Stimulated activated CD4-positive, alpha-beta T cell treated with anti-CD3 and anti-CD28 coated beads, Interleukin-1b, Interleukin-23, amount 100 ng/mL, for 1 hour (primary cell): ENCODE measurements at places on chromosomes 6 and 20.
A peak's percentile ranks its signal among the peaks of the same experiment; 100 is the strongest.

- DNase-seq, result no peak
These were observed 312.7 kb upstream of the TBX18 start for GRCh38 chr6:85077098-85077497.

GRCh38 chr20:39736434-39737327 is 774.5 kb downstream of the DHX35 start:
- no peak for DNase-seq

- no peak for DNase-seq
These were observed 214.9 kb downstream of the ZFAND3 start for GRCh38 chr6:38034274-38034914.

DNA sequence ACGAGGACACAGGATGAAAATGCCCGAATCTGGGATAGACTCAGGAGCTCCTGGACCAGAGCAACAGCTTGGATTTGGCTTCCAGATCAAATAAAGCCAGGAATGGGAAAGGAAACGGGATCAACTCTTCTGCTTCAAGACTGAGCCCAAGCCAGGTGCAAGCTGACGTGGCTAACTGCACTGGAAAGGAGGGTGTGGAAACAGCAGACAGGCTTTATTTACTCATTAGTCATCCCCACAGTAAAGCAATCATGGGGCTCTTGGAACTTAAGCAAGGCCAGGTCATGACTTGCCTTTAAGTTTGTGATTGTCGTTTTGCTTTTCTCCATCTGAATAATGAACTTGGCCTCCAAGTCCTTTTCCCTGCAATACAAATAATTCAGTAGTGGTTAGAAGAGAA is 45.2 kb downstream of the KIF16B start:
- no peak for DNase-seq

DNA sequence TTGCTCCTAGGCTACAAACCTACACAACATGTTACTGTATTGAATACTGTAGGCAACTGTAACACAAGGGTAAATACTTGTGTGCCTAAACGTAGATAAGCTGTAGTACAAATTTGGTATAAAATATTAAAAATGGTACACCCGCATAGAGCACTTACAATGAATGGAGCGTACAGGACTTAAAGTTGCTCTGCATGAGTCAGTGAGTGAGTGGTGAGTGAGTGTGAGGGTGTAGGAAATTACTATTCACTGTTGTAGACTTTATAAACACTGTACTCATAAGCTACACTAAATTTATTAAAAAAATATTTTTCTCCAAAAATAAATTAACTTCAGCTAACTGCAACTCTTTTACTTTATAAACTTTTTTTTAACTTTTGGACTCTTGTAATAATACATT is 391.6 kb downstream of the ADGRB3 start:
- no peak for DNase-seq

- DNase-seq, result no peak
These were observed 14.0 kb downstream of the ETV7 start for GRCh38 chr6:36373368-36374019.

DNA sequence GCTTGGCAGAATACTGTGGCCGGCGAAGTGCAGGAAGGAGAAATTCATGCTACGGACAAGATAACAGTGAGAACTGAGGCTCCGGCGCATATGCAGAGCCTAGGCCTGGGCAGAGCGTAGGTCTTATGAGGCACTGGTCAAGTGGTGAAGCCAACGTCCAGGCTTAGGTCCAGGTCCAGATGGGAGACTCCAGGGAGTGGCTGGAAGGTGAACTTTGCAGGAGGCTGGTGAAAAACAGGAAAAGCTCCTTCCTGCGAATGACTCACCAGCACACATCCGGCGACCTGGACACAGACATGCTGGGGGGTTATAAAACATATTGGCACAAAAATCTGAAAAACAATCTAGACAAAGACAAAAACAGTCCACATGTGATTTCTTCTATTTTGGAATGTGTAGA is 15.4 kb downstream of the C6orf141 start:
- DNase-seq, result no peak

DNA sequence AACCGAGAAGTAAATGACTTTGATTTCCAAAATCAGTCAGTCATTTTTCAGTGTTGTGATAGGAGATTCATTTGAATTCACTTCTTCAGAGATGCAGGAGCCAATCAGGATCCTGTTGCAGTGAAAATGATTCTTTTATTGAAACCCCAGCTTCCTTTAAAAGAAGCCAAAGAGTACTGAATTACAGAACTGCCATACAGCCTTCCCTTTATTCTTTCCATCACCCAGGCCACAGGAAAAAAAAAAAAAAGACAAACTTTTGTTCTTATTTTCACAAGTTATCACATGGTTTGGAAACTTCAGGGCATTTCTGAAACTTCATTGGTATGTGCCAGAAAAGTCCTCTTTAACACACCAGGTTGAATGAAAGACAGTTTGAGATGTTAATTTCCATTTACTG is 1.8 kb upstream of the CARMIL1 start:
- no peak for DNase-seq

DNA sequence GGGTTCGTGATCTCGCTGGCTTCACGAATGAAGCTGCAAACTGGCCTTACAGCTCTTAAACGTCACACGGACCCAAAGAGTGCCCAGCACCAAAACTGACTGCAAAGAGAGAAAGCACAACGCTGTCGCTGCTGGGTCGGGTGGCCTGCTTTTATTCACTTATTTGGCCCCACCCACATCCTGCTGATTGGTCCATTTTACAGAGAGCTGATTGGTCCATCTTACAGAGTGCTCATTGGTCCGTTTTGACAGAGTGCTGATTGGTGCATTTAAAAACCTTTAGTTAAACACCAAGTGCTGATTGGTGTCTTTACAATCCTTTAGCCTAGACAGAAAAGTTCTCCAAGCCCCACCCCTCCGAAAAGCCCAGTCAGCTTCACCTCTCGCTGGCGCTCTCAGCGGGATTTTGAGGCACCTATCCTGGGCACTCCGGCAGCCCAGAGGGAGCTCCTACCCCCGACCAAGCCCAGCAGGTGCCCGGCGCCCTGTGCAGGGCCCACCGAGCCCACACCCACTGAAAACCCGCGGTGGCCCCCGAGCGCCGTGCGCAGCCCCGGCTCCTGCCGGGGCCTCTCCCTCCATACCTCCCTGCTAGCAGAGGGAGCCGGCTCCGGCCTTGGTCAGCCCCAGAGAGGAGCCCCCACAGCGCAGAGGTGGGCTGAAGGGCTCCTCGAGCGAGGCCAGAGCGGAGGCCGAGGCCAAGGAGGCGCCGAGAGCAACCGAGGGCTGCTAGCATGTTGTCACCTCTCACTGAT is 40.0 kb upstream of the SMAP1 start:
- DNase-seq, result no peak

DNA sequence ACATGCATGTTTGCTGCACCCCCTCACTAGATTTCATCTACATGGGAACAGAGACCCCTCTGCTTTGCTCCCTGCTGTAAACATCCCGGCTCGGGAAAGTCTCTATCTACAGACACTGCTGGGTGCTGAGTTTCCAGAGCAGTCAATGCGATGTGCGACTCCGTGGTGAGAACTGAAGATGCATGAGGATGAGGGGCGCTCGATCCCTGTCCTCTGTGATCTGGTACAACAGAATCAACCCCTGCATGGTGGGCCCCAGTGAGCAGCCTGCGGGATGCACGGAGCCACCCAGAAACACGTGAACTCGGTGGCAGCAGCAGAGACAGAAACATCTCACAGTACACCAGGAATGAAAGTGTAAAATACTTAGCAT is 83.1 kb downstream of the THBS2 start:
- no peak for DNase-seq

DNA sequence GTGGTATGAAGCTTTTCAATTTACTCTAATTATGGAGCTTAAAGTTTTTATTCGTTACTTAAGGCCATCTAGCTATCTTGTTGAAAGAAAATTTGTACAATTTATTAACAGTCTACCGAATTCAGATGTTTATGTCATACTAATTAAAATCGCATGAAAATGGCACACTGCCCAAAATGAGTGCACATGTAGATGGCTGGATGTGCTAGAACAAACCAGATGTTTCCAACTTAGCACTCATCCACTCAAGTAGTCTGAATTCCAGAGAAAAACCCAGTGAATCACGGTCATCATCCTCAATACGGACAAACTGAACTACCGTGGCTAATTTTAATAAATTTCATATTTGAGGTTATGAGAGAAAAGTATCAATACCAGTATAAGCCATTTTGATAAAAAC is 70.4 kb downstream of the COL12A1 start:
- DNase-seq, result no peak

- no peak for DNase-seq
These were observed 42.0 kb downstream of the VTA1 start for GRCh38 chr6:142189057-142189456.

DNA sequence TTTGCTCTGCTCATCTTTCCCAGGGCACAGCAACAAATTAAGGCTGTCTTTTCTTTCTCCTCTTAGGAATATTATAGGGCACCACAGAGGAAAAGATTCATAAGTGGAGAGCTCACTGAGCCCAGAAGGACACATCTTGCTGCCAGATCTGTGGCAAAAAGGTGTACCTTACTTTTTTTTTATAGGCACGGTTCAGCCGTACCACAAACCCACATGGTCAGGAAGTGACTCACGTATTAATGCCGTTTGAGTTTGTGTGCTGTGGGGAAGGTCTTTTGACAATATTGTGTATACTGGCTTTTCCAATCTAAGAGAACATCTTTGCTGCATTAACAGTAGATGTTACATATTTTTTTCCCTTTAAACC is 28.4 kb downstream of the PAQR8 start:
- DNase-seq, result peak; percentile 23

DNA sequence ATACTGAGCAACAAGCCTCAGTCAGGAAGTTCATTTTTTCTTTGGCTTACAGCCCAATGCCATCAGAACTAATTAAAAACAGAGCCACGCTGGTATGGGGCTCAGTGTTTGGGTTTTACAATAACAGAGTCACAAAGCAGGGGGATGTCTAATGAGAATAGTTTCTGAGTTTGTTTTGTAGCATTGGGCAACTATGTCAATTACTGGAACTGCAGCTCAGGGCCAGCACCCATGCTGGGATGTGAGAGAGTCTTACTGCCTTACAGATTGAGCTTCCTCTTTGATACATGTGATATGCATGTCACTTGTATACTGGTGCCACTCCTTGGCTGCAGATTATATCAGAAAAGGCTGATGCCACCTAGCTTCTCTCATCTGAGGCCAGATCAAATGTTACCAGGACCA is 117.6 kb downstream of the TFAP2B start:
- no peak for DNase-seq

DNA sequence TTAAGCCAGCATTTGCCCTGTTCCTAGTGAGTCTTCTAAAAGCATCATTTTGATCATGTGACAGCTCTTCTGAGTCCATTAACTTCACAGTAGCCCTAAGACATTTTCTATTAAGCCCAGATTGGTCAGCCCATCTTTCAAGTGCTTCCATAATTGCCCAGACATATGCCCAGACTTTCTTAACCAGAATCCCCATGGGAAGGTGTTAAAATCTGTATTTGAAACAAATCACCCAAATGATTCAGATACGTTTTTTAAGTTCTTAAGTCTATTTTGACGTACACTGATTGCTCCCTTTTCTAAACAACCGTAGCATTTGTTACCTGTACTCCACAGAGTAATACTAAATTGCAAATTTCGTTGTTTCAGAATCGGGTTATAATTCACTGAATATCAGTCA is 89.3 kb downstream of the BCAS1 start:
- no peak for DNase-seq

- no peak for DNase-seq
These were observed 10.5 kb upstream of the CEP43 start for GRCh38 chr6:166988674-166989201.

DNA sequence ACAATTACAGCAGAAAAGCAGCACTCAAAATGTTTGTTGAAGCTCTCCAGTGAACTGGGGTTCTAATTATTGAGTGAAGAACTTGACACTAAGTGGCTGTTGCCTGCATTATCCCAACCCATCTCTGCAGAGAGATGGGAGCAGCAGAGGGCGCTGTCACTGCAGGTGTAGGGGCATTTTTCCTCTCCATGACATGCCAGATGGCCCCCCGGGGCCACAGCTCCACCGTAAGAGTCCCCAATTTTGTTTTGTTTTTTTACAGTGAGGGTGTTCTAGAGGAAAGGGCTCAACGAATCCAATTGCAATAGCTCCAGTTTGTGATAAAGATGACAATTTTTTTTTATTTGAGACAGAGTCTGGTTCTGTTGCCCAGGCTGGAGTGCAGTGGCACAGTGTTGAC is 1.9 kb upstream of the FUCA2 start:
- DNase-seq, result no peak

GRCh38 chr20:32446301-32447100 is 88.4 kb downstream of the ASXL1 start:
- no peak for DNase-seq

DNA sequence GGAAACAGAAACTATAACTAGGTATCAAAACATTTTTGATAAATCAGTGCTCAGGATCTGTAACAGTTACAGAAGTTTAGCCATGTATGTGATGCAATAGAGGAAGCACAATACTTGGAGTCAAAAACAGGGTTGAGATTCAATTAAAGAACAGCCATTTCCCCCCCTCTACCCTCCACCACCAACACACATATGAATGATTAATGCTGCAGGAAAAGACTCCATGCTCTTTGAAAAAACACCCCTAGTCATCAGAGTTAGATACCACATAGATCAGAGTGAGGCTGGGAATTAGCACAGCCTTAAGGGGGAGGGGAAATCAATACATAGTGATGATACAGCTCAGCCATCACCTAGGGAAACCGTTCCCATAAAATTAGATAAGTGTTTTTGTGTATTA is 108.9 kb upstream of the EMILIN3 start:
- DNase-seq, result no peak

- DNase-seq, result no peak
These were observed 64.9 kb downstream of the SLC24A3 start for GRCh38 chr20:19277381-19277780.
